ENCODE measurements at places on chromosomes 4 and X.
A peak's percentile ranks its signal among the peaks of the same experiment; 100 is the strongest.

- no peak for ATAC-seq
Measured at GRCh38 chrX:136954930-136955329, 74.4 kb upstream of the RBMX start.

DNA sequence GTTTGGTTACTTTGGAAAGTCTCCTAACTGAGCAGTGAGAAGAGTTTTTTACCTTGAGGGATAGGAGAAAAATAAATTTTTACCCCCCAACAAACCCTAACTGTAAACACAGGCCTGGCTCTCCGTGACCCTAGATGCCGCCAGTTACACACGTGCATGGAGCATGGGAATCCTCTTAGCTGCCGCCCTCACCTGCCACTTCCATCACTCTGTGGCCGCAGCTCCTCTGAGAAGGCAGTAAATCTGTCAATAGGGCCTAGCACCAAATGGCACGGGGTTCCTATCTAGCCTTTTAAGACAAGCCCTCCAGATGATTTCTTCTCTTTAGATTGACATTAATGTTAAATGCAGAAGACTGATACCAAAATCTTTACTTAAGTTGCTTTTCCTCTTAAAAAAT lies 330.3 kb upstream of the FAM241A start:
- ATAC-seq = no peak

- ATAC-seq = no peak
Measured at GRCh38 chrX:102044496-102044895, 81.0 kb upstream of the TCEAL2 start.

DNA sequence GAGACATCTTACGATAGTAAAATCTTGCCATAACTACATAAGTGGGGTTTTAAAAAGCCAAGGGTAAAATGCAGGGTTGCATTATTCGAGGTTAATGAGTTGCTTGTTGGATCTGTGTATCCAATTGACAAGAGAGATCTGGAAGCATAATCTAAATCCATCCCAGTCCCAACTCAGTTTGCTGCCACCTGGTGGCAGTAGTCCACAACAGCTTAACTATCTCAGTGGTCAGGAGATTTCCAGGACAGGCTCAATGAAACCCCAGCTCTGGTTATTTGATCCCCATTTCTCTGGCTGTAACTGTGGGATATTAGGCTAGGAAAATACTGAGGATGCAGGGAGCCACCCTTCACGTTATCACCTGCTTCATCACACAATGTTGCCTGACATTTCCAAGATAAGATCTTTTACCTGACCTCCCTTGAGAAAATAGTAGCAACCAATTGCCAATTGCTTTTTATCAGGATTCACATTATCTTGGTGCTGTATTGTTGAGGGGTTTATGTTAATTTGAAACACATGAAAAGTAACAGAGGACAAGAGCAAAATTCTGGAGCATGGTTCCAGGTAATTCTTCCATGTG lies 88.2 kb upstream of the TNIP3 start:
- ATAC-seq = no peak

- no peak for ATAC-seq
Measured at GRCh38 chr4:112748352-112748878, 111.5 kb downstream of the LARP7 start.

GRCh38 chrX:5057786-5058185 lies 1170.9 kb downstream of the NLGN4X start:
- no peak for ATAC-seq

DNA sequence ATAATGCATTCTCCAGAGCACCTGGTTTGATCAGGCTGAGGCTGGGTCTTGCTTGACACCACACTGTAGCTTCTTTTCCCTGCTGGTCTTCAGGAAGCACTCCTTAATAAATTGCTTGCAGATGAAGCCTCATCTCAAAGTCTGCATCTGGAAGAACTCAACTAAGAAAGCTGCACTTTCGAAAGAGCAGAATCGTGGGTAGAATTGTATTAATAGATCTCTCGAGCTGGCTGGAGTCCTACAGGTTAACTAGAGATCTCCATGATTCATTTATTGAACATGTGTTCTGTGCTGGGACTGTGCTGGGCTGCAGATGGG lies 152.7 kb downstream of the STK32B start:
- ATAC-seq = no peak

- no peak for ATAC-seq
Measured at GRCh38 chr4:169632896-169633295, 12.5 kb downstream of the CLCN3 start.

- ATAC-seq = no peak
Measured at GRCh38 chr4:188254211-188254610, 115.0 kb downstream of the TRIML1 start.

DNA sequence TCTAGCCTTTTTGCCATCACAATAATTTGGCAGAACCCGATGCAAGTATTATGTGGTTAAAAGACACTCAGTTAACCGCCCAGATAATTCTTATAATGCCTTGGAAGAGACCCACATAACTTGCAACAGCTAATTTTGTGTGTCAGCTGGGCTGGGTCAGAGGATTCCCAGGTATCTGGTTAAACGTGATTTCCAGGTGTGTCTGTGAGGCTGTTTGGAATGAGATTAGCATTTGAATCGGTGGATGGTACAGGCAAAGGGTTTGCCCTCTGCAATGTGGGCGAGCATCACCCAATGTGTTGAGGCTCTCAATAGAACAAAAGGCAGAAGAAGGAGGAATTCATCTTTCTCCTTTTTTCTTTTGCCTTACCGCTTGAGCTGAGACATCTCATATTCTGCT lies 314.2 kb upstream of the PUDP start:
- no peak for ATAC-seq

- peak; percentile 8 for ATAC-seq
Measured at GRCh38 chrX:129760155-129760554, 19.6 kb upstream of the SASH3 start.

DNA sequence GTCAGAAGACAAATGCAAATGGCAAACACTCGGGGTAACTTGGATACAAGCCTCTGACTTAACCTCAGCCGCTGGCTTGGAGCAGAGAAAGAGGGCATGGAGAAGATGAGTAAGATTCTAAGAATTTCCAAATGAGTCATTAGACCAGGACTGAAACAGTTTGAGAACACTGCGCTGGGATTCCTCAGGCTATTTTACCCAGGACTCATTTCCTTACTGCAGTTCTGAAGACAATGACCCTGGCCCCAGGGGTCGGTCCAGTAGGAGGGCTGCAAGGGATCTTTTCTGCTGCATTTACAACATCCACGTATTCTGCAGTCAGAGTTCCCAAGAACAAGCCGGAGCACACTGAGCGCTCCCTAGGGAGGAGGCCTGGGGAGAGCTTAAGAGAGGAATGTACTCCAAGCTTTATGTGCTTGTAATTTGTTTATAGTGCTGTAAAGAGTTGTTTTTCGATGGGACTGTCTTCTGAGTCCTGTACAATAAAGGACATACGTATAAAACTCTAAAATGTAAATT lies 27.3 kb upstream of the SORBS2 start:
- no peak for ATAC-seq

GRCh38 chr4:184409911-184410692 lies 64.2 kb downstream of the IRF2 start:
- ATAC-seq = peak; percentile 10

GRCh38 chr4:2927696-2928075 lies 35.5 kb downstream of the NOP14 start:
- no peak for ATAC-seq

DNA sequence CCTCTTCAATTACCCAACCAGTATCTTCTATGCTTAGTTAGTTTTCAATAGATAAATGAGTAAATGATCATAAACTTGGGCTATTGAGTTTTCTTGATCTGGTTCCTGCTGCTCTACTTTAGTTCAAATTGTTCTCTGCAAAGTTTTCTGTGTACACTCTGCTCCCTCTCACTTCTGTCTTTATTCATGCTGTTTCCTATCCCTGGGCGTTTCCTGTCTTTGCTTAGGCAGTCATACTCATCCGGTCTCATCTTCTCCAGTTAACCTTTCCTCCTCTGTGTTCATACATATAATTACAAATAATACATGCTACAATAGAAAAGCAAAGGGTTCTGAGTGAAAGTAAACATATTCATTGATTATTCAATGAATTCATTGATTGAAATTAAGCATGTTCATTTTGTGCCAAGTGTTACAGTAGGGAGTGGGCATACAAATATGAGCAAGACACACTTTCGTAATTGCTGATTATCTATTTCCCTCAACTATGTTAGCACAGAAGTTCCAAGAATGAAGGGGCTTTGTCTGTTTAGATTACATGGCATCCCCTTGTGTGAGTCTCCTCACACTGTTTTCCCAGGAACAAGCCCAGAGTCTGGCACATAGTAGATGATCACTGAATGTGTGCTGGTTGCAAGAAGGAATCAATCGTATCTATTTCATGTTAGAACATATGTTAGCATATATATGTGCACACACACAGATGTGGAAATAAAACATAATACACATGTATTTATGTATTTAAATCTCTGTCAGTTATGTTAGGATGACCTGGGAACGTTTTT lies 1.1 kb downstream of the RAB39B start:
- no peak for ATAC-seq

- no peak for ATAC-seq
Measured at GRCh38 chrX:25068340-25068739, 52.6 kb upstream of the ARX start.

DNA sequence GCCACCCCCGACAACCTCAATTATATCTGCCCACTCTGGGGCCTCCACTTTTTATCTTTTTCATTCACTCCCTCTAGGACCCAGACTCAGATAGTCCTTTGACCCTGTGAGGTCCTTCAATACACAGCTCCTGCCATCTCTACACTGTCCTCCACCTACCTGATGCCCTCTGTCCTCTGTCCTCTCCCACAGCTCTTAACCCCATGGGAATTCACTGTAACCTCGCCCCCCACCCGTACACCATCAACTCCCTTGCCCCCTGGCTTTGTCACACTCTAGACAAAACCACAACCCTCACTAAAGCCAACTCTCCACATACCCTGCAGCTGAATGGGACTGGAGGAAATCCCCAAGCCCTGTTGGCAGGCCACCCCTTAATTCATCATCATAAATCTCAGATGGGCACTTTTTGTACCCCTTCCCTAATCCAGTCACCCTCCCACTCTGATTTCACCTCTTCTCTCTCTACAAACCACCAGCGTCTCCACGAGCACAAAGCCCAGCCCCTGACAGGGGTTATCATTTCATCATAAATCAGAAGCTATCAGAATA lies 52.3 kb upstream of the ENPP6 start:
- no peak for ATAC-seq

- ATAC-seq = no peak
Measured at GRCh38 chrX:17395154-17395553, 20.2 kb downstream of the NHS start.

DNA sequence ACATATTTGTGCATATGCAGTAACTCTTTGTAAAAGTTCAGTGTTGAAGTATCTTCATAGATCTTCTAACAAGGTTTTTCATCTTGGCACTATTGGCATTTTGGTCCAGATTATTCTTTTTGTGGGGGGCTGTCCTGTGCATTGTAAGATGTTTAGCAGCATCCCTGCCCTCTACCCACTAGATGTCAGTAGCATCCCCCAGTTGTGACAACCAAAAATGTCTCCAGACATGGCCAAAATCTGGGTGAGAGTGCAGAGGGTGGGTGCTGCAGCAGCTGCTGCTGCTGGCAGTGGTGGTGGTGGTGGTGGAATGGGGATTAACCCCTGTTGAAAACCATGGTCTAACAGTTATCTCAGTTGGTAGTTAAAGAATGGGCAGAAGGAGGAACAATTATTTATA lies 370.0 kb downstream of the GPAT3 start:
- ATAC-seq = no peak

DNA sequence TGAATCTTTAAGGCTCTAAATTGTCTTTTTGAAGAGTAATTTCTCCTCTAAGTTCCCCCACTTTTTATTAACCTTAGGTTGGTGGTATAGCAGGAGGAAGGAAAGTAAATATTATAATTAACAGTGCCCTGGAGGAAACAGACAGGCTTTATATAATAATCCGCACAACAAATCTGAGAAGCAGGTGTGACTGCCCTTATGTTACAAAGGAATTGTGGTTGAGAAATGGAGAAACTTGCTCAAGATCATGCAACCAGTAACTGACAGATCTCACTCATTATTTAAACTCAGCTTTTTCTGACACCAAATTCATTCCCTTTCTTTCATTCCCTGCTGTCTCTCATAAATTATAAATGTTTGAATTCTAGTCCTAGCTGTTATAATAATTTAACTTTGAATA lies 282.0 kb downstream of the PPP3CA start:
- no peak for ATAC-seq

- ATAC-seq = no peak
Measured at GRCh38 chr4:26692014-26692726, 108.3 kb downstream of the TBC1D19 start.

DNA sequence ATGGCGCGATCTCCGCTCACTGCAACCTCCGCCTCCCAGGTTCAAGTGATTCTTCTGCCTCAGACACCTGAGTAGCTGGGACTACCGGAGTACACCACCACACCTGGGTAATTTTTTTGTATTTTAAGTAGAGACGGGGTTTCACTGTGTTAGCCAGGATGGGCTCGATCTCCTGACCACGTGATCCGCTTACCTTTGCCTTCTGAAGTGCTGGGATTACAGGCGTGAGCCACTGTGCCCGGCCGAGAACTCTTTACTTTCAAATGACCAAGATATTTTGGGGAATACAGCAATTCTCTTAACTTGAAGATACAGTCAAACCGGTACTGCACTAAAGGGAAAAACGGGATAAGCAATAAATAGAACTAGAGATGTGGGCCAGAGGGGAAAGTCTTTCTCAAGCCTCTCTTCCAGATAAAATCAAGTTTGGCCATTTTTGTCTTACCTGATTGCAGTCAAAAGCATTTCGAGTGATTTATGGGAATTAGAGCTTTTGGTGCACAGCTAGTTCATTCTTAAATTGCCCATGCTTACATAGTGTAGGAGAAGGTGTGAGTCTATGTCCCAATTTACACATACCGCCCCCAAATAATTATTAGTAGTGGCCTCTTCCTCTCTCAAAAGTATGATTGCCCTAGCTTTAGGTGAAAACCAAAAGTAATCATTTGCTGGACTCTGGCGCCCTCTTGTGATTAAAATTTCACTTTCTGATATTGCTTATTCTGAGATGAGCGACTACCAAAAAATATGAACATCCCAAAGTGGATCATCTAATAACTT lies 53.2 kb upstream of the ABCG2 start:
- no peak for ATAC-seq

- ATAC-seq = no peak
Measured at GRCh38 chr4:145493166-145493565, 11.5 kb downstream of the SMAD1 start.

GRCh38 chrX:137562096-137562495 lies 3.8 kb upstream of the ZIC3 start:
- no peak for ATAC-seq

DNA sequence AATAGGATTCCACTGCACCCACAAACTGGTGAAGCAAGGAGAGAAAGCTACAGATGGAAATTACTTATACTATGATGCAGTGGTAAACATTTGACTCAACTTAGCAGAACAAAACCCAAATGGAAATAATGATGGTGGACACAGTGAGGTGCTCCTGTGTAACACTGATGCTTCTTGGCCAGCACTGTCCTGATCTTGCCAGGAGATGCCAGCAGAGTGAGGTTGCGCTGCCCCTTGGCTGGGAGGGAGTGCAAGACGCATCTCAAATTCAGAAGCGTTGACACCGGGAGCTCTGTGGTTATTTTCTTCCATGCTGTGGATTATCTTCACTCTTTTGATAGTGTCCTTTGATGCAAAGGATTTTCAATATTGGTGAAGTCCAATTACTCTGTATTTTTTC lies 22.0 kb upstream of the ARSH start:
- ATAC-seq = no peak

Measured in activated CD4-positive, CD25-positive, alpha-beta regulatory T cell treated with anti-CD3 and anti-CD28 coated beads, Interleukin-2, amount 50 U/mL, for 24 hours (primary cell).